ENCODE measurements at places on chromosomes 7 and 10.

GRCh38 chr7:31490796-31491314 lies 23.0 kb upstream of the ITPRID1 start:
- DNase-seq = no peak

DNA sequence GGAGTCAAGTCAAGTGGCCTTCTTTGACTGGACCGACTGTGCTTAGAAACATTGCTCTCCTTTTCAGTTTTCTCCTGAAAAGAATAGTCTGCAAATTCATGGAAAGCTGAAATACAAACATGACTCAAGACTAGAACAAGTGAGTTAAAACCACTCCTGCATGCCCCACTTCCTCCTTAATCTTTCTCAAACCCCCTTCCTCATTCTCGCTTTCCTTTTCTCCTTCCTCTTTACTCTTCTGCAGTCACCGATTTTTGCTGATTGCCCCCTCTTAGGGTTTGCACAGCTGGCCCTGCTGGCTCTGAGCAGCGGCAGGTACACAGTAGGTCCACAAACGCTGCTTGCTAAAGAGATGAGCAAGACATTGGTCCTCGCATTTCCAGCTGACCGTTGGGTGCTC lies 34.8 kb upstream of the MKI67 start:
- DNase-seq = no peak

GRCh38 chr10:93468461-93469213 lies 13.5 kb downstream of the MYOF start:
- DNase-seq = peak; percentile 92

DNA sequence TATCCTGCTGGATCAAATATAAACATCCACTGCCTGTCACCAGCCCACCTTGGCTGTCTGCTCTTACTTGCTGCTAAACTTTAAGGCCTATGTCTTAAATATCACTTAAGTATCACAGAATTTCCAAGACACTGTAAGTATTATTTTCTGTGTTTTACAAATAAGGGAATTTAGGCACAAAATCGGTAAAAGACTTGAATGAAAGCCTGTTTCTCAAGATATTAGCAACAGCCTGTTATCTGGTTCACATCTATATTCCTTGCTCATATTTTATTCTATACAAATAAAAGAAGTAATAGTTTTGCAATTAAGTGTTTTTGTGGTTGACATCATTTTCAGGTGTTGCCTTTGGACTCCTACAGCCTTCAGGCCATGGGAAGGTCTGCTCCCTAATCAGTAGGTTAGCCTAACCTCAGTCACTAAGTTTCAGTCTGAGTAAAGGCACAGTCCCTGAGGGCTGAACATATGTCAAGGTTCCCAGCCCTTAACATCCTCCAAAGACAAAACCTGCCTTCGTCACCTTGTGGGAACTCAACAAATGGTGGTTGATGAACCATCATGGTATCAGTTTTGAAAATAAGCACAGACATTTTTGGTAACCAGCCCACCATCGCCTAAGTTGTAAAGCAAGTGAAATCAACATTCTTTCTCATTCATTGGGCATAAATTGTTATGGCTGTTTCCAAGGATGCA lies 127.1 kb downstream of the CREB5 start:
- no peak for DNase-seq

DNA sequence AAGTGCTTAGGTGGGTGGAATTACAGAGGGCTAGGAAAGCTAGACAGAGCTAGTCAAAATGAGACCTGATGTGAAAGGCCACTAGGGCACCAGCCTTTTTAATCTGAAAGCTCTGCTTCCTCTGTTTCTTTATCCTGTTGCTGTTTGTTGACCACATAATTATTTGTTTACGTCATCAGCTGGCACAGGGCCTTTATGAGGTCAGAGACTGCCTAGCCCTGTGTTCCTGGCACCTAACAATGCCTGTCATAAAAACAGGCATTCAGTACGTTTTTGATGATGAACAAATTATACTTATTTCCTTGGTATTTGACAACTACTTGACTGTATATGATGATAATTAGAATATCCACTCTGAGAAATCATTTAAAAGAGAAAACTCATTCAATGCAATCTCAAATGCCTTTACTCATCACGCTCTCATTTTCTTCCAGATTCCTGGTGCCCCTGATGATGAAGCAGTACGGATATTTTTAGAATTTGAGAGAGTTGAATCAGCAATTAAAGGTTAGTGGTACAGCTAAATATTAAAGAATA lies 26.0 kb downstream of the RBM17 start:
- peak; percentile 45 for DNase-seq

All from epithelial cell of esophagus (primary cell).